MCF 10A (cell line): ENCODE measurements at places on chromosomes 6 and 20. TPM values are rescaled to one million over a fixed set of nuclear protein-coding genes. Genes with fewer than 3 reads are reported as not detected.

- no peaks in the 10 kb centered on the region for H3K4me1 ChIP-seq
- H3K27ac ChIP-seq: no peak overlapping the region
- no peaks in the 10 kb centered on the region for H3K36me3 ChIP-seq
- H3K27me3 ChIP-seq: peaks cover 31% of the 10 kb centered on the region
- DNase-seq: no peak
- H3K4me3 ChIP-seq: no peak overlapping the region
Observed at GRCh38 chr6:114718716-114719270, 376.0 kb upstream of the HS3ST5 start.

DNA sequence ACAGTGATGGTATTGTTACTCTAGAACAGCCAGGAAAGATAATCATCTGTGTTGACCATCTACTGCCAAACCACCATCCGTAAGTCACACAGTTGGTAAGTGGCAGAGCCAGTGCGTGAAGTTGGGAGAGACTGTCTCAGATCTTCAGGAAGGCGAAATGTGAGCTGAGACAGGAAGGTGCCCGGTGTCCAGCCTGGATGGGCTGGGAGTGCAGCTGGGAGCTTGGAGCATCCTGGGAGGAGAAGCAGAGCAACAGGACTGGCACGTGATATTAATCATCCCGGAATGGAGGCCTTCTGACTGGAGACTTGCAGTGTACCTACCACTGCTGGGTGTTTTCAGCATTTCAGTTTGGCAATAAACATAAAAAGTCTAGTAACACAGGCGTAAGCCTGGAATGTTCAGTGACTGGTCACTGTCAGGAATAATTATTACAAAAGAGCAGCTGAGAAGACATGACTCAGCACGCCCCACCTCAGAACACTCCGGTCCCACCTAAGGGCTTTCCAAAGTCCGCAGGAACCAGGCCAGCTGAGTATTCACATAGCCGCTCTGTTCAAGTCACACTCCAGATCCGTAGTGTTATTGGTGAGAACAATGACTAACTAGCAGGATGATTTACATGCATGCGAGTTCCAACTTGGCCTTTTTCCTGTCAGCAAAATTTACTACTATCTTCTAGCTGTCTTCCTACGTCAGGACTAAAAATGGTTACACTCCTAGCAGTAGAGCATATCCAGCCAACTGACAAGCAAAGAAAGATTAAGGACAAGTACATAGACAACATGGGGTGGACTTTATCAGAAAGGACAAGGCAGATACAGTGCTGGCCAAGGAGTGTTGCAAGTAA lies 45.1 kb upstream of the PNRC1 start:
- H3K4me3 ChIP-seq: peak overlapping the region; percentile 47
- peak overlapping the region; percentile 95 for H3K27ac ChIP-seq
- no peaks in the 10 kb centered on the region for H3K27me3 ChIP-seq
- peaks cover 8% of the 10 kb centered on the region for H3K36me3 ChIP-seq
- peaks cover 21% of the 10 kb centered on the region for H3K4me1 ChIP-seq

- H3K4me1 ChIP-seq: peaks cover 23% of the 10 kb centered on the region
- H3K4me3 ChIP-seq: no peak overlapping the region
- DNase-seq: no peak
- peaks cover 5% of the 10 kb centered on the region for H3K36me3 ChIP-seq
Observed at GRCh38 chr6:6679633-6680032, 91.1 kb downstream of the LY86 start.

- H3K27ac ChIP-seq: no peak overlapping the region
- no peak overlapping the region for H3K4me3 ChIP-seq
- H3K36me3 ChIP-seq: no peaks in the 10 kb centered on the region
- peaks cover 5% of the 10 kb centered on the region for H3K4me1 ChIP-seq
Observed at GRCh38 chr6:107668743-107669474, 155.2 kb downstream of the SCML4 start.

- DNase-seq: no peak
- peaks cover 59% of the 10 kb centered on the region for H3K27me3 ChIP-seq
- no peaks in the 10 kb centered on the region for H3K4me1 ChIP-seq
- no peaks in the 10 kb centered on the region for H3K36me3 ChIP-seq
- H3K4me3 ChIP-seq: no peak overlapping the region
Observed at GRCh38 chr20:38640521-38640920, 38.9 kb downstream of the ARHGAP40 start.

DNA sequence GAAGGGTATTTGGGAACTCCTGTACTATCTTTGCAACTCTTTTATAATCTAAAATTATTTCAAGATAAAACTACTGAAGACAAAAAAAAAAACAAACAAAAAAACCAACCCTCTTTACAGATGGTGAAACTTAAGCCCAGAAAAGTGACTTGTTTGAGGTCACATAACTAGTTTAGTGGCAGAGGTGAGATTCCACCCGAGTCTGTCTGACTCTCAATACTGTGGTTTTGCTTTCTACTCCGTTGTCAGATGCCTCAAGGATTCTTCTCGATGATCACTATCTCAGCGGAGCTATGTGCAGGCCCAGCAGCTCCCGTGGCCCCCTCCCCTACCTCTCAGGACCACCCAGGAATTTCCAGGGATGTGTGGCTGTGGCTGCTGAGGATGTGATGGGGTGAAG lies 36.1 kb upstream of the KCNB1 start:
- H3K27me3 ChIP-seq: no peaks in the 10 kb centered on the region
- H3K36me3 ChIP-seq: no peaks in the 10 kb centered on the region
- H3K27ac ChIP-seq: no peak overlapping the region
- no peak for DNase-seq
- no peak overlapping the region for H3K4me3 ChIP-seq

- H3K4me1 ChIP-seq: peaks cover 12% of the 10 kb centered on the region
- no peaks in the 10 kb centered on the region for H3K27me3 ChIP-seq
- H3K4me3 ChIP-seq: no peak overlapping the region
- peaks cover 6% of the 10 kb centered on the region for H3K36me3 ChIP-seq
Observed at GRCh38 chr6:133644892-133645619, 243.9 kb upstream of the TCF21 start.

ZSCAN23 gene
- 3.0 and 4.7 TPM in 2 replicates for total RNA-seq

ENPP4 gene
- 0.30 and 0.32 TPM in 2 replicates for total RNA-seq

PAK5 gene
- total RNA-seq: not detected in 2 replicates
